ENCODE measurements at places on chromosomes 12 and 14.

DNA sequence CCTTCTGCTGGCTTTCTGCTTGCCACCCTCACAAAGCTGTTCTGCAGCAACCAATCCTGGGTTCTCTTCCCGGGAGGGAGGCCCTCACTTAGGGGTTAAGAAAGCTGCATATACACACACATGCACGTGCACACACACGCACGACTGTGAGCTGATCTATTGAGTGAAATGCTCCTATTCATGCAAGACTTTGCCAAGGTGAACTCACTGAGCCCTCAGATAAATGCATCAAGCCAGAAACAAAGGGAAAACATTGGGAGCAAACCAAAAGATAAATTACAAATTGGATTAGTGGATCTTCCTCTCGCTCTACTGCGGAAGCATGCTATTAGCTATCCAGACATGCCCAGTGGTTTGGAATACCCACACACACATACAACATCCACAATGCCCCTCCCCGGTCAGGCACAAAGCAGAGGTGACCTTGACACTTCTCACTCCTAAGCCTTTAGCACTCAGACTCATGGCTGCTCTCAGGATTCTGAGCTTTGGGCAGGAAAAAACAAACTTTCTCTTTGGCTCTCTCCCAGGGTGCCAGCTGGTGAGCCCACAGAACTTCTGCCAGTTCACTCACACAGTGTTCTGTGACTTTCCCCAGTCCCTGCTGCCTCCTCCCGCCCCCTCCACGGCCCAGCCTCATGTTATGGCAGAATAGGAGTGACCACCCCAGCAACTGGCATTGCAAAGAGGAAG, 320.0 kb downstream of the DPF3 start:
- no peak for DNase-seq

- DNase-seq, result no peak
Measured at GRCh38 chr12:34389378-34390170, 367.3 kb downstream of the ALG10 start.

DNA sequence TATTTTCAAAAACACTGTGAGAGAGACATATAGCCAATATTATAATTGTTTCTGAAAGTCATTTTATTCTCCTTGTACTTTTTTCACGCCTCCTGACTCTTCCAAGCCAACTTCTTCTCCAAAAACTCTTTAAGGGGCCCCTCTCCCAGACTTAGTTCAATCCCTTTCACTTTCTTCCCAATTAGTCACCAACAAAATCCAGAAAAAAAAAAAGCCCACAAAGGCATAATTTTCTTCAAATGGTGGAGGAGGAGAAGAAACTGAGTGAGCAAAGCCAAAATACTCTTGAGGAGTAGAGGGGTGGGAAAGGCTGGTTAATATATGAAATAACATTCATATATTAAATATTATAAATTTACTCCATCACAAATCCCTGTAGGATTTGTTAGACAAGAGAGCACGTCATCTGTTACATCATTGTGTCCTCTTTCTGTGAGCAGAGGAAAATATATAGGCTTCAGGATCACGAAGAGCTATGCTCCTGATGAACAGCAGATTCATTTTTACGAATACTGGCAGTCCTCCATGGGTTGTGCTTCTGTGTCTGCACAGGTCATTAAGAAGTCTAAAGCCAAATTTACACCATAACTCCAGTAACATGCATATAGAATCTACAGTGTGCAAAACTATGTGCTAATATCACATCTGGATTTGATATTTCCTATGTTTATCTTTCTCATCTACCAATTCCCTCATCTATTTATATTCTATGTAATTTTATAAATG, 25.9 kb upstream of the NID2 start:
- DNase-seq, result no peak

DNA sequence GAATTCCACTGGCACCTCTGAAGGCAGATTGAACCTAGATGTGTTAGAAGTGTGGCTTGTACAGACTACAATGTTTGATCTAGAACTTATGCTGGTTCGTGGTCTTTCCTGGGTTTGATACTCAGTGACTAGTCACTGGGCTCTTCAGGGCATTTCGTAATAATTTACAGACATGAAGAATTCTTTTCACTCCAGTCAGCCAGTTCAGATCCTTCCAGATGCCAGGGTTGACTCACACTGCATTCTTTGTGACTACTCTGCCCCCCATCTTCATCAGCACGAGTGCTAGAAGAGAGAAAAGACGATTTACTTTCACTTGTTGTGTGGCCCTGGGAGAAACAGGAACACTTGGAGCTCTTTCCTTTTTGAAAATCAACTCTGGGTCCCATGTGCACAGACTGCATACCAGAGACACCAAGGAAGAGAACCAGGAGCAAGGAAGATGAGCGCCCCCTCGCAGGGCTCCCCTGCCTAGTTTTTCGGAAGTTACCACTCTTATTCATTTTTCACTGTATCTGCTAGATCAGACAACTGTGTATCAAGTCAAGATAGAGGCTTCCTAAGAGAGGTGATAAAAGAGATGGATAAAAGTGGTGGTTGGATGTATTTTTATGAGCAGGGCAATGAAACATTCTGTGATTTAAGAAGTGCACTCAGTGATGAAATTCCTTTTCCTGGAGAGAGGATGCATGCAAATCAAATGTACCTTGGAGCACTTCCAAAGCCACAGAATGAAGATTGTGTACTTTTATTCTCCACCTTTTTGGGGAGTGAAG, 33.5 kb upstream of the EVL start:
- no peak for DNase-seq

GRCh38 chr12:118188690-118189371, 52.9 kb downstream of the PEBP1 start:
- DNase-seq, result no peak

DNA sequence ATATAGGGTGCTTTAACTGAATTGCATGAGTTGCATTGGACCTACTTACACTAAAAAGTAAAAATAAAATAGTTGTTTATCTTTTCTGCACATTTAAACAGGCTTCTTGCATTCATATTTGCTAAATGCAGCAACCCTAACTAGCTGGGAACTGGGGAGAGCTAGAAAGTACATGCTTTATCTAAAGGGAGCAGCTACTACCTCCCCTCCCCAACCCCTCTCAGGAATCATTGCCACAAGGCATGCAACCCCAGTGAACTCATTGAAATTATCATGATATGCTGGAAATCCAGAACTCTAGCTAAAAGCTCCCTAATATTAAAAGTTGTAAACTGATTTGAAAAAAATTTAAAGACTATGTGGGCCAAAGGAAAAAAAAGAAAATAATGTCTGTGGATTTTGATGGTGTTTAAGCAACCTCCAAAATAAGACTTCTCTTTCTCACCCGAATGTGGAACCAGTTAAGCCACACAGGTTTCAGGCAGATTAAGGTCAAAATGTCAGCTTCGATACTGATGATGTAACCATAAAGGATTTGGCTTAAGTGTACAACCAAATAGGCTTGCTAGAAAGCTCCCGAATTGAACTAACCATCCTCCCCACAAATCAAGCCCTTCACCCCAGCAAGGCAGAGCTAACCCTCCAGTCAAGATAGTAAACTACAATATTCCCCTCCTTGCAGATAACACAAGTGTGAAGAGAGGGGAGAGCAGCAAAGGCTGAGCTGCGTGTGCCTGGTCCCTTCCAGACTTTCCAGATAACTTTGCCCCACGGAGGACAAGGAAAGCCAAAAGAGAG, 13.8 kb upstream of the POC1B start:
- no peak for DNase-seq

- no peak for DNase-seq
Measured at GRCh38 chr12:119942386-119942785, 46.6 kb upstream of the BICDL1 start.

GRCh38 chr12:113582521-113583218, 111.0 kb upstream of the LHX5 start:
- DNase-seq, result no peak

DNA sequence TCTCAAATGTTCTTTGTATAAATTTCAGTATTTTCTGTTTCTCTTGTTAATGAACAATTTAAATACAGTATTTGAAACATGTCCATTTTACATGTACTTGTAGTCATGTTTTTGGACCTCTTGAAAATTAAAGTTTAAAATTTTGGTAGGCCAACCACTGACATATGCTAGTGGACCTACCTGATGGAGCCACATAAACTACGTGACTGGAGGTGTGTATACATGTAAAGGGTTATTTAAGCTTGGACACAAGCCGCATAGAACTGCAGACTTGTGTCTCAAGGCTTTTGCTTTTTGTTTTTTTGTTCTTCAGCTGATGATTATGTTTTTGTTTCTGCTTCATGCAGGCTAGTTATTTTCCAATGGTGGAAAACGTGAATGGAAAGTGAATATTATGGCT, 568.5 kb upstream of the MDGA2 start:
- DNase-seq, result no peak

DNA sequence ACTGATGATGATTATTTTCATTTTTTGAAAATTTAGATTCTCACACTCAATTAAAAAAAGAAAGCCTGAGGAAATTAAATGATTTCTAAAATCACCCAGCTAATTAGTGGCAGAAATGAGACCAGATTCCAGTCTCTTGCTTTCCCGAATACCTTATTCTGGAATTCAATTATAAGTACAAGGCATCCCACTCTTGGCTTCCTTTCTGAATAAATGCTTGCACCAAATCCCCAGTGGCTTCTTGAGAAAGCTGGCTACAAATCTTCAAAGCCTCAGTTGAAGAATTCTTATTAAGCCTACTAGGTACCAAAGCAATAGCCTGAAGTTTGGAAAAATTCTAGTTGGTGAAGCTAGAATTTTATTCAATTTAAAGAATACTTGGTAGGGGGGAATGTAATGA, 476.6 kb downstream of the DIO2 start:
- no peak for DNase-seq

DNA sequence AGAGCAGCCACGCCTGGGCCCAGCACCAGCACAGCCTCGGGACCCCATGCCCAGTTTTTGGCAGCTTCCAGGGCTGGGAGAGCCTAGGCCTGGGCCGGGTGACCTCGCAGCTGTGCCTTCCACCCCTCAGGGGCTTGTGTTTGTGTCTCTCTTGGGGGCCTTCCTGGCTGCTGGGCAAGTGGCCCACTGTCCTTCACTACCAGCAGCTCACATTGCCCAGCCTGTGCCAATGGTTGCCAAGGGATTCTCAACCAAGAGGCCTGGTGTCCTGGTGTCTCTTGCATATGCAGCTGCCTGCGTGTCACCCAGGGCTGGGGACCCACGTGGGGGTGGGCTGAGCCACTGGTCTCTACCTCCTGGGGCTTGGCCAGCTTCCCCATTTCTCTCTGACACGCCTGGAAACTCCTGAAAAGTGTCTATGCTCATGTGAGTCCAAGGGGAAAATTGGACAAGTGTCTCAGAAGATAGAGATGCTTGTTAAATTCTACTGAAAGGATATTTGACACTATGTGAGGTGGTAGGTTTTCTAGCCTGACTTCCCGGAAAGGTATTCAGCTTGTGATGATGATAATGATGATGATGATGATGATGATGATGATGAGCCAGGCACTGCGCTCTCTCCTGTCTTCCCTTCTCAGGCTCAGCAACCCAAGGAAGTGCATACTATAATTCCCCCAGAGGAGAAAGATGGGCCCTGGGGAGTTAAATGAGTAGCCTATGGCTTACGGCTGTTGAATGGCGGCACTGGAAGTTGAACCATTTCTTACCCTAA, 48.8 kb upstream of the ESRRB start:
- no peak for DNase-seq

DNA sequence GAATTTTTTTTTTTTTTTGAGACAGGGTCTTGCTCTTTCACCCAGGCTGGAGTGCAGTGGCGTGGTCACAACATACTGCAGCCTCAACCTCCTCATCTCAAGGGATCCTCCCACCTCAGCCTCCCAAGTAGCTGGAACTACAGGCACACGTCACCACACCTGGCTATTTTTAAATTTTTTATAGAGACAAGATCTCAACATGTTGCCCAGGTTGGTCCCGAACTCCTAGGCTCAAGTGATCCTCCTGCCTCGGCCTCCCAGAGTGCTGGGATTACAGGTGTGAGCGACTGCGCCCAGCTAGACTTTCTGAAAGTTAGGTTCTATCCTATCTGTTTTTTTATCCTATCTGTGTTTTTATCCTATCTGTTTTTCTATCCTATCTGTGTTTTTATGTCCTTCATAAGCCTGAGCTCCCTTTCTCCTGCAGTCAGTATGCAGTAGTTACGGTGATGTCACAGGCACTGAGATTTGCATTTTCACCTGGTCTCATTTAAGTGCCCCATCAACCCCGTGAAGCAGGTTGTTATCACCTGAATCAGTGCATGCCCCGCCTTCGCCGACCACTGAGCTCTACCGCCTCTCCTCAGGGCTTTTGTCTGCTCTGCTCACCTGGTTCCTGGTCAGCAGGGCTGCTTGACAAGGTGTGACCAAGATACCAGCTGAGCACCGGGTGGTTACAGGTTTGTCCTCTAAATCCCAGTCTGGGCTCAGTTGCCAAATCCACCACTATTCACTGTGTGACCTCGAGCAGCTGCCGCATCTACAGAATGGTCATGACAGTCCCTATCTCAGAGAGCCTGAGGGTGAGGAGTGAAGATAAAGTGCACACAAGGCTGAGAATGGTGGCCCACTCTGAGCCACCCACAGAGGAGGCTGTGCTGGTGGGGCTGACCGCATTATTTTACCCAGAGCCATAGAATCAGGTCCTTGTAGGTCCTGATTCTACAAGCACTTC, 33.1 kb downstream of the SYNDIG1L start:
- DNase-seq, result no peak

DNA sequence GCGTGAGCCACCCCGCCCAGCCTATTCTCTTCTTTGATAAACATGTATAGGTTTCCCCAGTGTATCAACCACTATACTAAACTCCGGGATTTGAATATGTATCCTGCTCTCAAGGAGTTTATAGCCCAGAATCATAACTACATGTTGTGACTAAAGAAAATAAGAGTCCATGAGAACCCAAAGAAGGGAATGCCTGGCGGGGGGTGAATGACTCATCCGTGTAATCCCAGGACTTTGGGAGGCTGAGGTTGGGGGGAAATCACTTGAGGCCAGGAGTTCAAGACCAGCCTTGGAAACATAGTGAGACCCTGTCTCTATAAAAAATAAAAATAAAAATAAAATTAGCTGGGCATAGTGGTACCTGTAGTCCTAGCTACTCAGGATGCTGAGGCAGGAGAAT, 57.2 kb downstream of the SIX6 start:
- DNase-seq, result no peak

Measured in activated T-helper 1 cell treated with anti-CD3 and anti-CD28 coated beads, Interleukin-2, amount 50 U/mL, for 16 hours (primary cell).